ENCODE measurements at places on chromosomes 6 and 20. TPM values are rescaled to one million over a fixed set of nuclear protein-coding genes. Genes with fewer than 3 reads are reported as not detected.

GRCh38 chr6:14118091-14118439 lies 493 bp downstream of the CD83 start:
- H3K4me3 ChIP-seq, result peak overlapping the region; percentile 61
- 0 out of 2 replicates have a peak, but pooled peaks cover 7% of the 10 kb centered on the region for H3K27me3 ChIP-seq
- no peak overlapping the region for H3K27ac ChIP-seq
- DNase-seq, result no peak

- H3K4me1 ChIP-seq, result 0 out of 2 replicates have a peak, but pooled peaks cover 2% of the 10 kb centered on the region
- no peaks in the 10 kb centered on the region for H3K36me3 ChIP-seq
- DNase-seq, result no peak
Observed at GRCh38 chr20:24906806-24907205, 42.3 kb upstream of the CST7 start.

VIP gene
- total RNA-seq, result not detected

DNA sequence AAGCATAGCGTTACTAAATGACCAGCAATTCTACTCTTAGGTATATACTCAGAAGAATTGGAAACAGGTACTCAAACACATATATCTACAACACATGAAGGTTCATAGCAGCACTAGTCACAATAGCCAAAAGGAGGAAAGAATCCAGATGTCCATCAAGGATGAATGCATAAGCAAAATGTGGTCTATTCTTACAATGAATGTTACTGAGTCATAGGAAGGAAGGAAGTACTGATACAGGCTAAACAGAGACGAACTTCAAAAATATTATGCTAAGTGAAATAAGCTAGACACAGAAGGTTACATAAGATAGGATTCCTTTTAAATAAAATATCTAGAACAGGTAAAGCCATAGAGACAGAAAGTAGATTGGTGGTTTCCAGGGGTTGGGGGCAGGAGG lies 93.5 kb downstream of the MAP3K7 start:
- H3K27ac ChIP-seq, result no peak overlapping the region
- DNase-seq, result no peak
- no peak overlapping the region for H3K4me3 ChIP-seq
- no peaks in the 10 kb centered on the region for H3K27me3 ChIP-seq

DNA sequence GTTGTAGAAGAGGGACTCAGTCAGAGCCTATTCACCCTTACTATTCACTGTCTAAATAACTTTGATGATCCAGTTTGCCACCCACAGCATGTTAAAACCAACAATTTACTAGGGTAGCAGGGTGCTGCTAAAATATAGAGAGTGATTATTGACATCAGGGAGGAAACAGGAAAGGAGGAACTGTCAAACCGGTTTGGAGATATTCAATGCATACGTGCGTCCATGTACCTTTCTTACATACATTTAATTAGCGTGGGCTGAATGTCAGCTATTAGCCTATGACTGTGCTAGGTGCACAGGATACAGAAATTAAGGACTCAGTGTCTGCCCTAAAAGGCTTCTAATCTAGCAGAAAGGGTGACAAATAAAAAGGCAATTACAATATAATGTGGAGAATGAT lies 57.2 kb downstream of the IL20RA start:
- H3K4me3 ChIP-seq, result no peak overlapping the region
- H3K27ac ChIP-seq, result no peak overlapping the region
- H3K27me3 ChIP-seq, result no peaks in the 10 kb centered on the region
- no peak for DNase-seq

DNA sequence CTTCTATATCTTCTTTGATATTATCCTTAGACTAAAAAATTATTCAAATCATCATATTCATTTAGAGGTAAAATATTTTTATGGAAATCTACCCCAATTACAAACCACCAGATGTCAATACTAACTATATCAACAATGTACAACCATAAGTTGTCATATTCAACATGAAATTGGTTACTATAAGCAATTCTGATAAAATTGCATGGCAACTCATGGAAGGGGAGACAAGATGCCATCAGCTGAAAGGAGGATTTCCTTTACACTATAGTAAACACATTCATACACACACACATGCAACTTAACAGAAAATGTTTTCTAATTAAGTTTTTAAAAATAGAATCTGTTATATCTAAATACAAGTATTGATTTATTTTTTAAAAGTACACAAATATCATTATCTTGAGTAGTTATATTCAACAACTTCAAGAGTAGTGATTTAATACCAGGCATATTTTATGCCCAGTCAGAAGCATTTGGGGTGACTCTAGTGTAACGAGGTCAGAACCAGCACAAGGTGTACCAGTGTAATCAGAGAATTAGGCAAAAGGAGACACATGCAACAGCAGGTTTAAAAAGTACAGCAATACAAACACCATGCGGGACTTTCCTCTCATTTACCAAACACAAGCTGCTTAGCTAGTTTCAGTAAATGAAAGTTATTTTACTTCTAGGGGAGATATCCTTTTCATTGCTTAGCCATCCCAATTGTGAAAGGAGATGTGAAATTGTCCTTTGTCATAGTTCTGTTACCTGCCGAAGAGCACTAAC lies 1.0 kb downstream of the FILIP1 start:
- H3K27me3 ChIP-seq, result no peaks in the 10 kb centered on the region
- no peaks in the 10 kb centered on the region for H3K36me3 ChIP-seq
- DNase-seq, result no peak
- H3K4me1 ChIP-seq, result no peaks in the 10 kb centered on the region
- no peak overlapping the region for H3K4me3 ChIP-seq

GRCh38 chr6:12941422-12941821 lies 224.9 kb downstream of the PHACTR1 start:
- H3K27me3 ChIP-seq, result no peaks in the 10 kb centered on the region
- H3K27ac ChIP-seq, result no peak overlapping the region
- no peak for DNase-seq
- no peak overlapping the region for H3K4me3 ChIP-seq

DNA sequence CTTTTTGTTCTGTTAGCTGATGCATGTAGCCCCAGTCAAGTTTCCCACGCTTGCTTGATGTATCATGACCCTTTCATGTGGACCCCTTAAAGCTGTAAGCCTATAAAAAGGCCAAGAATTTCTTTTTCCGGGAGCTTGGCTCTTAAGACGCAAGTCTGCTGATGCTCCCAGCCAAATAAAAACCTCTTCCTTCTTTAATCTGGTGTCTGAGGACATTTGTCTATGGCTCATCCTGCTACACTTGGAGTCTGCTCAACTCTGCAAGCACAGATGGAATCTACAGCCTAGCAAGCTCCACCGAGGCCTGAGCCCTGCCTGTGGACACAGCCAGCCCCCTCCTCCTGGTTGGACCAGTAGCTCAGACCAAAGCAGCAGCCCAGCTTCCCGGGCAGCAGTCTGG lies 3.4 kb downstream of the CST2 start:
- H3K27ac ChIP-seq, result no peak overlapping the region
- H3K27me3 ChIP-seq, result no peaks in the 10 kb centered on the region
- no peak for DNase-seq
- H3K4me1 ChIP-seq, result peaks cover 6% of the 10 kb centered on the region
- no peak overlapping the region for H3K4me3 ChIP-seq
- no peaks in the 10 kb centered on the region for H3K36me3 ChIP-seq

DNA sequence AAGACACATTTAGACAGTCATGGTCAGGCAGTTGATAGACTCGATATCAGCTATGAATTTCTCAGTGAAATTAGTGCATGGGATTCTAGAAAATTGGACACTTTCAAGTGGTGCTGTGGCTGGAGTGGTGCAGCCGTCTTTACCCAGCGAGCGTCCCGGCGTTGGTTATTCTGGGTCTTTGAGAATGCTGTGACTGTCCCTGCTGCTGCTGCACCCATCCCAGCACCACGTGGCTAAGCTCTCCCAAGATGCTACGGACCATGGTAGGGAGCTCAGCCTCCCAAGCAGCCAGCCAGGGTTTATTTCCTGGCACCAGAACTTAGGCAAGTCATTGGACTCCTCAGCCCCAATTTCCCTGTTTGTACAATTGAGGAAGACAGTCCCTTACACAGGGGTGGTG lies 147.2 kb upstream of the RPS6KA2 start:
- H3K27ac ChIP-seq, result no peak overlapping the region
- no peak for DNase-seq
- no peaks in the 10 kb centered on the region for H3K27me3 ChIP-seq
- peaks cover 15% of the 10 kb centered on the region for H3K4me1 ChIP-seq

- H3K27me3 ChIP-seq, result no peaks in the 10 kb centered on the region
- no peak overlapping the region for H3K27ac ChIP-seq
- no peak for DNase-seq
- H3K4me3 ChIP-seq, result no peak overlapping the region
- H3K36me3 ChIP-seq, result no peaks in the 10 kb centered on the region
Observed at GRCh38 chr6:142845624-142846458, 99.1 kb downstream of the HIVEP2 start.

DNA sequence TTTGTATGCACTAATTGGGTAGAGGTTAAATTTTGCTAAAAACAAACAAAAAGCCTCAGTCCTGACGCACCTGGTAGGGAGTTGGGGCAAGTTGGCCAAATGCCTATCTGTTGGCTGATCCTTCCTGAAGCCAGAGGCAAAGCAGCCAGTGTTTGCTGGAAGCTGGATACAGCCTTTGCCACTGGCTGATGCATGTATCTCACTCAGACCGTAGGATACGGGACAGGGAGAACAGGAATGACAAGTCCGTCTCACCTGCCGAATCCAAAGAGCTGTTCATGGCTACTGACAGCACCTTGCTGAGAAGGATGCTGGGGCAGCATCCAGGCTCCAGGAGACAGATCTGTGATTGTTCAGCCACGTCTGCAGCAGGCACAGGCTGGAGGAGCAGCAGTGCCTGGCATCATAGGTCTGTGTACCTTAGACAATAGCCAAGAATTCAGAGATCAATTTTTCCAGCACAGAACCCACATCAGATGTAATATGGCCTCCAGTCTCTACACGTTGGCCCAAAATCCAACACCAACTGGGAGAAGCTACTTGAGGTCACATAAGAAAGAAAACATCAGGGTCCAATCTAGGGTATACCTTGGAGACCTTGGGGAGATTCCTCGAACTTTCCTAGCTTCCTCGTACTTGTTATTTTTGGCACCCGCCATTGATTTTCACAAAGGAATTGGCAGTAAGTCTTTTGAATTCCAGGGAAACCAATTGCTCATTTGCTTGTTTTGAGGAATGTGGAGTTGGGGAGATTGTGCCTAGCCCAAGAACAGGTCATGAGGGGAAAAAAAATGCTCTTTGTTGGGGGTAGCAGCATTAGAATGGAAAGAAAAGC lies 108.5 kb upstream of the ARMC2 start:
- H3K27me3 ChIP-seq, result no peaks in the 10 kb centered on the region
- no peaks in the 10 kb centered on the region for H3K36me3 ChIP-seq
- H3K4me1 ChIP-seq, result no peaks in the 10 kb centered on the region
- no peak overlapping the region for H3K27ac ChIP-seq
- H3K4me3 ChIP-seq, result no peak overlapping the region

DNA sequence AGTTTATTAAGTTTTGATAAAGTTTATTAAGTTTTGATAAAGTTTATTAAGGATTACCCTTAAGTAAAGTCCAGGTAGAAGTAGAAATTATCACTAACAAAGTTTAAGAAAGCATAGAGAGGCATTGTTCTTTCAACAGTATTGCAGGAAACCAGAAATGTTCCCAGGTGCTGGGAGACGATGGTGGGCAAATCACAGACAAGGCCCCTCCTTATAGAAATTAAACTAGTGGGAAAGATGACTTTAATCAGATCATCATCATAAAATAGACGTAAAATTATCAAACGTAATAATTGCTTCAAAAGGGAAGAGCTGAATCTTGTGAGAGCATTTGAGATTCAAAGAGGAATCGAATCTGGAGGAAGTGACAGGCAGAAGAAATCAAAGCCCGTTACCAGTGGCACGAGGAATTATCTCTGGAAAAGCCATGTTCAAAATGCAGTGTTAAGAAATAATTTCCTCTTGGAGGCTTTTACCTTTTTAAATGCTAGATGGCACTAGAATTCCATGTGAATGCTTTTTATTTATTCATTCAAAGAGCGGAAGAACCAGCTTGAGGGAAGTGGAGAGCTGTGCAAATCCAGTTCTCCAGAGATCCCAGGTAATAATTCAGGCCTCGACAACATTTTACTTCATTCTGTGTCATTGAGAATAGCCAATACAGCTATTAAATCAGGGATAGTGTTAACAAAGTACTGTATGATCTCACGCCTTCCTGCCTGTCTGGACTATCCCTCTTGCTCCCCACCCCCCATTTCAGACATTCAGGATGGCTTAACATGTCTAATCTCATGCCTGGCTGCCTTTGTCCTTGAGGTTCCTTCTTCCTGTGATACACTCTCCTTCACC lies 1.0 kb upstream of the APMAP start:
- no peaks in the 10 kb centered on the region for H3K4me1 ChIP-seq
- H3K27ac ChIP-seq, result no peak overlapping the region
- peak overlapping the region; percentile 82 for H3K4me3 ChIP-seq
- no peaks in the 10 kb centered on the region for H3K36me3 ChIP-seq

FGD2 gene
- total RNA-seq, result 0.32 TPM

DNA sequence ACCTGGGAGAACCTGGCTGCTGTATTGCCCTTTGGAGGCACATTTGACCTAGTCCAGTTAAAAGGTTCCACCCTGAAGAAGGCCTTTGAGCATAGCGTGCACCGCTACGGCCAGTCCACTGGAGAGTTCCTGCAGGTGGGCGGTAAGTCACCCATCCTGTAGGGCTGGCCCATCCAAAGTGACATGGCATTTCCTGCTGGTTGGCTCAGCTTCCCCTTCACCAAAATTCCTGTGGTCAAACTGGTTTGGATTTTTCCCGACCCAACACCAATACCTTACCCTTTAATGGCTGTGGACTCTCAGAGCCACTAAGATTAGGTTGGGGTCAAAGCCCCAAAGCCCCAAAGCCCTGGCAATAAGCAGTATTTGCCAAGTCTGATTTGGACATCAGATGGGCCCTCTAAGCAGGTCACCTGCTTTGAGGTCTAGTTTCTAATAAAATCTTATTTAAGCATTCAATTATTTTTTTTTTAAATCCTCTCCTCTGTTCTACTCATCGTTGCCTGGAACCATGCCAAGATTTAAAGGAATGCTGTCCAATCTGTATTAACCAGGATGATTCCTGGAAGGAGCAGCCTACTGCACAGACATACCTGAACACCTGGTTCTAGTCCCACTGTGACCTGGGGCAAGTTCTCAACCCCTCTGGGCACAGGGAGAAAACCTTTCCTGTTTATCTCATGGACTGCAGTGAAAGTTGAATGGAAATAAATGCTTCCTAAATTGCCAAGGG lies 40.8 kb downstream of the NT5E start:
- no peak overlapping the region for H3K4me3 ChIP-seq
- H3K27me3 ChIP-seq, result no peaks in the 10 kb centered on the region
- H3K36me3 ChIP-seq, result no peaks in the 10 kb centered on the region

DNA sequence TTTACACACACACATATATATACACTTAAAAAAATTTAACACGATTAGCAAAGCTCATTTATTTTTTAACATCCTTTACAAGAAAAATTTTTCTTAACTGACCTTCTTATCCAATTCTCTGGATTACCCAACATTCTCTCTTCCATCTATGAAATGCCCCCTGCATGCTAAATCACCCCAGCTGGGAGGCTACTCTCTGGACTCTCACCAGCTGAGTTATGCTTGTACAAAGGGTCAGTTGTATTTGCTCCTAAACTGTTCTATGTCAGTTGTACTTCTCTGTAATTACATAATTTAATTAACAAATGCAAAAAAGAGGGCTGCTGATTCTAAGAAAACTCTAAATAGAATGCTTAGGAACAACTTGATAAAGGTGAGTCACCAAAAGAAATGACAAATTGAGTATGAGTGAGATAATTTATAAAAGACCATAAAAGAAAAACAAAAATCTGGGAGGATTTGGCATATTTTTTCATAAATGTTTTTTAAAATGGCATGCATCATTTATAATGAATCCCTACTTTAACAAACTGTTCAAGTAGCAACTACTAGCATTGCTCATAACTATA lies 120.5 kb downstream of the KIF13A start:
- no peaks in the 10 kb centered on the region for H3K4me1 ChIP-seq
- no peaks in the 10 kb centered on the region for H3K36me3 ChIP-seq
- H3K4me3 ChIP-seq, result no peak overlapping the region
- DNase-seq, result no peak
- no peaks in the 10 kb centered on the region for H3K27me3 ChIP-seq
- no peak overlapping the region for H3K27ac ChIP-seq

All from H1 (cell line).